ENCODE measurements at places on chromosomes 12 and 14.
A peak's percentile ranks its signal among the peaks of the same experiment; 100 is the strongest.

DNA sequence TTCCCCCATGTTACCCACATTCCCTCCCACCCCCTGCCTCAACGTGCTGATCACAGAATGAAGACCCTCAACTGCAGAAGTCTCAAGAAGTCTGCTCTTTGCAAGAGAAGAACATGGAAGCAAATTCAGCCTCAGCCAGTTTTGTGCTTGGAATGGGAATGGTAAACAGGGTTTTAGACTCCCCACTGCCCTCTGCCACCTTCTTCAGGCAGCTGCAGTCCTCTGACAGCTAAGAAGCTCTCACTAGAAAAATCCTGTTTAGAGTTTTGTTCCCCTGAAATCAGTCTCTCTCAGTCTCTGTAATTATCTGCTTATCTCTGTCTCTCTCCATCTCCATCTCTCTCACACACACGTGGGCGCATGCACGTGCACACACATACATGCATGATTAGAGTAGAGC is 85.4 kb downstream of the CRACR2A start:
- no peak for DNase-seq

DNA sequence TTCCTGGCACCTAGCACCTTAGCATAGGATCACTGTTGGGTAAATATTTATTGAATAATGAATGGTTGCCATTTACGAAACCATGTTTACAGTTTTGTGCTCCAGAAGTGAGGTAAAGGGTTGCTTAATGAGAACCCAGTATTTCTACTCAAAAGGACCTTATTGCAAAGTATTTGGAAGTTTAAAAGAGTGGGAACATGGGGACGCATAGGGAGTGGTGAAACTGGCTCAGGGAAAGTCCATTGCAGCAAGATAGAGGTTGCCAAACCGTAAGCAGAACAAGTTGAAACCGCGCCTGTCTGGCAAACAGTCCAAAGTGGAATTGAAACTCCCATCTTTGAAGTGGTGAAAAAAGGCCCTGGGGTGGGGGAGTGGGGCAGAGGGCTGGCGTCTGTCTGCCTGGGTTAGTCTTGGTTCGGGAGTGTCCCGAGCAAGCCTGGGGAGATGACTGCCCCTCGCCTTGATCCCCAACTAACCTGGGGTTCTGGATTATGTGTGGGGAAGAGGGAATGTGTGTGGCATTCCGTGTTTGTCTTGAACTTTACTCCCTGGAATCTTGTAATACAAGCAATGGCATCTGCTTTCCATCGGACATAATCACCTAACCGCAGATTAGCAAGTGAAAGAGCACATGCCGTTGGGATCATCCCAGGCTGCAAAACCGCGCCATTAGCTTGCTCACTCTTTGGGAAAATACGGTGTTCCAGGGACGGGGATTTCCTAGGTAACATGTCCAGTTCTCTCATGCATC is 7.2 kb downstream of the ALDH2 start:
- DNase-seq: peak; percentile 36

- no peak for DNase-seq
Observed at GRCh38 chr12:59594943-59595500, 807 bp upstream of the SLC16A7 start.

- no peak for DNase-seq
Observed at GRCh38 chr12:102811110-102811737, 105.8 kb downstream of the PAH start.

- no peak for DNase-seq
Observed at GRCh38 chr12:52372216-52373154, 5.2 kb upstream of the KRT85 start.

GRCh38 chr12:27709212-27709931 is 1.3 kb upstream of the MRPS35 start:
- DNase-seq: no peak

- no peak for DNase-seq
Observed at GRCh38 chr12:33182485-33182884, 257.1 kb downstream of the SYT10 start.

DNA sequence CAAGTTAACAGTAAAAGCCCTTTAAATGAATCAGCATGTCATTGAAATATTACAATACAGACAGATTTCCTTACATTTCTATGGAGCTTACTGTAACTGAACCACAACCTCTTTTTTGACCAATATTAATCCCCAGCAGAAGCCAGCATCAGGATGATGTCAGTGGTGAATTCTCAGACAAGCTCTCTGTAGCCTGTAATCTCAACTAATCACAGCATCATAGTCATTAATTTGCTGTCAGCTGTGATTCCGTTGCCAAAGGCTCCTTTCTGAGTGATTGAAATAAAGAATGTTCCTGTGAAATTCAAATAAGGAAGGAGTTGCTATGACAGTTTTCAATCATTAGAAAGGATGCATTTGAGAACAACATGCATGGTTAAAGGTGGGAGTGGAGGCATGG is 323.1 kb downstream of the PDZRN4 start:
- DNase-seq: no peak

GRCh38 chr14:31025367-31026076 is at the start of gene AP4S1:
AP4S1 (plus strand) TSS chr14:31025649; CDS start chr14:31066197, 40,548 bp downstream.
- peak; percentile 35 for DNase-seq

DNA sequence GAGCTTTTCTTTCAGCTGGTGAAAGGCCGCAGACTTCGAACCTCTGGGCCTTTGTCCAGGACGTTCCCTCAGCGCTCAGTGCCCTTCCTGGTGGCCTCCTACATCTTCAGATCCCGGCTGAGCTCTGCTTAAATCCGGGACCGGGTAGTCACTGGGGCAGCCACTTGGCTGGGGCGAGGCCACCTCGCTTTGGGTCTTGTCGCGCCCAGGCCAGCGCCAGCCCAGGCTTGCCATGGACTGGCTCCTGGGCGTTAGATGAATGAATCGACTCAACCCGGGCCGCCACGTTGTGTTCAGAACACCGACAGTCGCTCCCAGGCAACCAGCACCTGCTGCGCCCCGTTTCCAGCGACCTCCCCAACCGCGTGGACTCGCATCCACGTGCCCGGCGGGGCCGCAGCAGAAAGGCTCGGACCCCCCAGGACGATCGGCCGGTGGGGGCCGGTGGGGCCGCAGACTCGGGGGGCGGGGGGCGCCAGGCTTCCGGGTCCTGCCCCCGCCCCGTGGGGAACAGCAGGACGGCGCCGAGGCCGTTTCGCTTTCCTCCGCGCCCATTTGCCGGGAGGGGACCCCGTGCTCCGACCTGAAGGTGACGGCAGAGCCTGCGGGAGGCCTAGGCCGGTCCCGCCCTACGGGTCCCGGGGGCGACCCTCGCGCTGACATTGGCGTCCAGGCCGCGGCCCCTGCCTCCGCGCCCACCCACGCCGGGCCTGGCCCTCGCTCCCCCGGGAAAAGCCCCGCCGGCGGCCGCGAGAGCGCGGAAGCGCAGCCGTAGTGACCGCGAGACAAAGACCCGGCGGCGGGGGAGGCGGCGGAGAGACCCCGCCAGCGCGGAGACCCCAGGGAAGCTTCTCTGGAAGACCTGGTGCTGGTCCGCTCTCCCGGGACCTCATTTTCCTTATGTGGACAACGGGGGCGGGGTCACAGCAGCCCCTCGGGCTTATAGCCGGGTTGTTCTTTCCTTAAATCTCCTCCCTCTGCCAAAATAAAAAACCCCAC is 37.3 kb upstream of the RCOR1 start:
- no peak for DNase-seq

- no peak for DNase-seq
Observed at GRCh38 chr12:116244474-116245090, 32.9 kb downstream of the MED13L start.

DNA sequence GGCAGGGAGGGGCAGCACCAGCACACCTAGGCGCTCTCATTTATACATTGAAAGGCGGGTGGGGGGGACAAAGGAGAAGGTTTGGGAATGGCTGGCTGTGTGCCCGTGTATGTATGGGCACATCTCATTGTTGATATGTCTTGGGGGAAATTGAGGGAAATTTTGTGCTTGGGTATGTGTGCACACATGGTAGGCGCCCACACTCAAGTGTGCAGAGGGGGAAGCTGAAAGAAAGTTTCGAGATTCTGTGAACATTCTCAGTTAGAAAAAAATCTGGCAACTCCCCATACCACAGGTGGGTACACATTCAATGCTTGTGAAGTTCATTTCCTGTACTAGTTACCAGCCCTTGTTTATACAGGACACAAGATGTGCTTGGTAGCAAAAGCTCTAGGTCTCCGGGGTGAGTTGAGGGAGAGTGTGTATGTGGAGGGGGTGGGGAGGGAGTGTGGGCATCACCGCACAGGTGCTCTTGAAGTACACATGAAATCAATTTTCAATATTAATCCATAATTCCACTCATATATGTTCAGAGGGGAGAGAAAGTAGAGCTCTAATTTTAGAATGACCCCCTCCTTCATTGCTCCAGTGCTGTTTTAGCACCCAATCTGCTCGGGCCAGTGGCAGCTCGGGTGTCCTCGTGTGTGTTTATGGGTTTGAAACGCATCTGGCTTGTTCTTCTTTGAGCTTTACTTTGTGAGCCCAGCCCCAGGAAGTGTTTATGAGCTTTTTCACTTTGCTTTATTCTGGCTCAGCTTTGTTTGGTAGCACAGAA is 286.0 kb downstream of the ZFP36L1 start:
- DNase-seq: no peak

DNA sequence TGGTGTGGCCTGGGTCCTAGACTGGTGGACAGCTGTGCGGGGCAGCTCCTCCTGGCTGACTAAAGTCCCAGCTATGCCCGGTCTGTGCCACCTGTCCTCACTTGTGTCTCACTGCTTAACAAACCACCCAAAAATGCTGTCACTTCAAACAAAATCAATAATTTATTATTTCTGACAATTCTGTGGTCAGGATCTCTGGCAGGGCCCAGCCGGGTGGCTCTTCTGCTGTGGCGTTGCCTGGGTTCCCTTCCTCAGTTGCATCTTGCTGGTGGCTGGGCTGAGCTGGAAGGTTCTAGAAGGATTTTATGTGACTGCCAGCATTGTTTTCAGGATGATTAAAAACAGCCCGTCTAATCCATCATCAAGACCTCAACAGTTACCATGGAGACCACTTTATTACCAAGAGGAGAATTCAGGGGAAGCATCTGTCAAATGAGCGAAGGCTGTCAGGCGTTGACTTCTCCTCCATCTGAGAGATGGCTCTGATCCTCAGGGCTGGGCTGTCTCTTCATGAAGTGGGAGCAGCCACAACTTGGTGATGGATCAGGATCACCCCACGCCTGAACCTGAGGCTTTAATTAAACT is 280.6 kb upstream of the SFSWAP start:
- DNase-seq: no peak

GRCh38 chr14:88359500-88359899 is 26.0 kb upstream of the SPATA7 start:
- DNase-seq: no peak

- no peak for DNase-seq
Observed at GRCh38 chr12:83676781-83677295, 990.1 kb downstream of the TMTC2 start.

DNA sequence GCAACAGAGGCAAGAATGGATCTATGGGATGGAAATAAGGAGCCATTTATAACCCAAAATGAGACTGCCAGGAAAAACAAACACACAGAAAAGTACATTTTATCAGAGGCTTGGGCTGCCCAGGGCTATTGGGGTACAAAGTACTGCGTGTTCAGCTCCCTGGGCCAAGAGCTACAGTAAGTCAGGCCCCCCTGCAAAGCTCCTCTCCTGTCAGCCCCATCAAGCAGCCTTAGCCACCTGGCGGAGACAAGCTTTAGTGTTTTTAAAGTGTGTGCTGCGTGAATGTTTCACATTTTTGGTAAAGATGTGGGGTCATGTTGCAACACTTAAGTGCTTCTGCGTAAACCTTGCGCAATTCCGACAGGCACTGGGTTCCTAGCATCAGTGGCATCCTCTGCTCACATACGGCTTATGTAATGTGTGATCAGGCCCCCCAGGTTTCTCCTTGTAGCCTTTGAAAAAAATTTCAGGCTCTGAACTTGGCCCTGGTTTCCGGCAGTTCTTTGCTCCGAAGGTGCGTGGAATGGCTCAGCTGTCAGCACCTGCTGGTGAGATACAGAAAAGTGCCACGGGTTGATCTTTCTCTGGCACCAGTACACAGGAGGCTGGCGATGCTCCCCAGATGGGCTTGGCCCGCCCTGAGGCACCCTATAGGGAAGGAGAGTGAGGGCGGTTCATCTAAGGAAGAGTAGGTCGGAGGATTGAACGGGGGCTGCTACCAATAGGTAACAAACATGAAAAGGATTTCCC is 198.7 kb upstream of the EEA1 start:
- no peak for DNase-seq

DNA sequence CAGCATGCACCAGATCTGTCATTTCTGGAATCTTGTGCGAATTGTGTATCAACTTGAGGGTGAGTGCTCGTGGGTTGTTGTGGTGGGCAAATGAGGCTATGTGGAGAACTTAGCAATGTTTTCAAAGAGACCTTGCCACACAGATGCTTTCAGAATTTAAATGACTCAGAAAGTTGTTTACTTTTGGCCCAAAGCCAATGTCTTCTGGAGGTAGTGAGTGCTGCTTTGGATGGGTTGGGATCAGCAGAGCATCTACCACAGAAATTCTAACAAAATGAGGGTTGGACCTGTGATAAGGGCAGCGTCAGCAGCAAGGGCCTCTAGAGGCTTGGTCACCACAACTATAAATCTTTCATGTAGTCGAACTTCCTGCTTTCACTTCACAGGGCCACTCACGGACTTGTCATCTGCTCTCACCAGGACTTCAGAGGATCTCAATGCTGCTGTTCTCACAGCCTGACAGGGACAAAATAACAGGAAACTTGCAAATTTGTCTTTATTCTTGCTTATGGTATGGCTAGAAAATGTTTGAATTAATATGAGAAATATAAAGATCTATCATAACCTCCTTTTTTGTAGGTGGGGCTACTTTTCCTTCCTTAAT is 111.4 kb downstream of the DACT1 start:
- no peak for DNase-seq

GRCh38 chr12:124626971-124627411 is 59.6 kb upstream of the NCOR2 start:
- DNase-seq: no peak

DNA sequence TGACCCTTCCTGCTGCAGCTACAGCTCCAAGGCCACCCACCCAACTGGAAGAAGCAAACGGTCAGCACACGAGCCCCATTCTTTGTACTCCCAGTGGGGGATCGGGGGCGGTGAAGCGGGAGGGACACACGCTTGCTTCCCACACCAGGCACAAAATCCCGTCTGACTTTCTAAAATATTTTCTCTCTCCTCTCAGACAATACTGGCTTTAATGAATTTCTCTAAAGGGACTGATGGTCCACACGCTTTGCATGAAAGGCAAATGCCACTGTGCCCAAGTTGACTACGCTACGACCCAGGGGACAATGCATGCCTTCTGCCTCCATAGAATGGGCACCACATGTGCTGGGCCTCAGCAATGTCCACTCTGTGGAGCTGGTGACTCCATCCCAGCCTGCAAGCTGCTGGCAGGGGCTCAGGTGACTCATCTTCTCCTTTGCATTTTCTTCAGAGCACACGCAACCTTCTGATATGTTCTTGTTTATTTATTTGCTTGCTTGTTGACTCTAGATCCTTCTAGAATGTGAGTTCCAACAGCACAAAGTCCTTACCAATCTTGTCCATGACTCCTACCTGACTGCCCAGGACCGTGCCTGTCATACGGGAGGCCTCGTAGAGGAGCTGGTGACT is 15.6 kb downstream of the SYNE3 start:
- no peak for DNase-seq

All from C1 segment of cervical spinal cord (tissue), 14 donors.